ENCODE measurements at places on chromosomes 3 and 15.

- ATAC-seq = no peak
Observed at GRCh38 chr3:153026026-153026425, 136.0 kb upstream of the RAP2B start.

GRCh38 chr3:183211352-183211751 is 41.7 kb upstream of the B3GNT5 start:
- no peak for ATAC-seq

DNA sequence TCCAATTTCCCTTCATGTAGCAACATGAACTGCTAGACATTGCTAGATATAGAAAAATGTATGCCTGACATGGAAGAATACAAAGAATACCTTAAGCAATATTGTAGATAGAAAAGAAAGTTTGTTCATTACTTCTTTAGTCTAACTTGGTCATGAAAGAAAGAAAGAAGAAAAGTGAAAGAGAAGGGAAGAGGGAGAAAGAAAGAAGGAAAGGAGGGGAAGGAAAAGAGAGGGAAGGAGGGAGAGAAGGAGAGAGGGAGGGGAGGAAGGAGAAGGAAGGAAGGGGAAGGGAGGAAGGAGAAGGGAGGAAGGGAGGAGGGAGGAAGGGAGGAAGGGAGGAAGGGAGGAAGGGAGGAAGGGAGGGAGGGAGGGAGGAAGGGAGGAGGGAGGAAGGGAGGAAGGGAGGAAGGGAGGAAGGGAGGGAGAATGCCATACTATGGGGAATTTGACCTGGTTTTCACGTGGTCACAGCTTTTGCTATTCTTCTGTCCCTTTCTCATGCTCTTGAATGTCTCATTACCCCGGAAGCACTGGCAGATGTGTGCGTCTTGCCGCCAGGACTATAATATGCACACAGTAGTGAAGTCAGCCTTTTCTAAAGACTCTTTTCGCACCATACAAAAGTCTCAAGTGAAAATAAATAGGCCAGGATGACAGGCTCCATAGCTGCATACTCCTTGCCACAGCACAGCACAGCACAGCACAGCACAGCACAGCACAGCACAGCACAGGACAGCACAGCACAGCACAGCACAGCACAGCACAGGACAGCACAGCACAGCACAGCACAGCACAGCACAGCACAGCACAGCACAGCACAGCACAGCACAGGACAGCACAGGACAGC is 78.2 kb downstream of the CHAC1 start:
- no peak for ATAC-seq

DNA sequence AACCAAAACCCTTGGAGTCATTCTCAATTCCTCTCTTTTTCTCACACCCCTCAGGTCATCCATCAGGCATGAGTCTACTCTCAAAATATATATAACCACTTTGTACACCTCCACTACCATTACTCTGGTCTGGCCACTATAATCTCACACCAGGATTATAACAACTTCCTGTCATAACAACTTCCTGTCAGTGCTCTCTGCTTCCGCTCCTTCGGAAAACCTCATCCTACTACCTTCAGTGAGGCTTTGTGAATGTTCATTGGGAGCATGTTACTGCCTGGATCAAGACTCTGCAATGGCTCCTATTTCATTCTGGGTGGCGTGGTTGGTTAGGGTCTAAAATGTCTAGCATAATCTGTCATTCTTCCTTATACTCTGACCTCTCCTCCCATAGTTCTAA is 447.4 kb downstream of the MAGI1 start:
- ATAC-seq = no peak

GRCh38 chr15:68201153-68201878 is 3.8 kb downstream of the CALML4 start:
- no peak for ATAC-seq

Measured in activated CD4-positive, CD25-positive, alpha-beta regulatory T cell treated with anti-CD3 and anti-CD28 coated beads, Interleukin-2, amount 50 U/mL, for 24 hours (primary cell).